EH (cell line): ENCODE measurements at places on chromosomes 5 and 9.

- DNase-seq: no peak
Measured at GRCh38 chr5:148640471-148640870, 13.9 kb downstream of the HTR4 start.

- no peak for DNase-seq
Measured at GRCh38 chr5:151509836-151510235, 62.4 kb downstream of the SLC36A1 start.

- DNase-seq: no peak
Measured at GRCh38 chr9:87301371-87301770, 196.3 kb upstream of the DAPK1 start.

- no peak for DNase-seq
Measured at GRCh38 chr5:158435161-158435616, 576.2 kb upstream of the CLINT1 start.

- DNase-seq: no peak
Measured at GRCh38 chr5:167779644-167780043, 511.8 kb upstream of the WWC1 start.

- DNase-seq: no peak
Measured at GRCh38 chr9:87836536-87836935, 46.1 kb upstream of the SPATA31E1 start.

DNA sequence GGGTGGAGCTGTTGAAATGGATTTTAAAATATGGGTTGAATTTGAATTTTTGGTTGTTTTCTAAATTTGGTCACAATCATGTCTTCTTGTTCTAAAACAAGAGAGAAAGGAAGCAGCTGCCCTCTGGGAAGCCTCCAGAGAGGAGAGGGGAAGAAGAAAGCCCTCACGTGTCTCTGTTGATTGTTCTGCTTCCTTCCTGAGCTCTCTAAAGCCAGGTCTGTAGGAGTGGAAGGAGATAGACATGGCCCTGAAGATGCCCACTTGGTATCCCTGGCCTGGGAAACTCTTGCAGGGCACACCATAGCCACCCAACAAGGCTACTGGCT is 59.6 kb downstream of the GALNT12 start:
- DNase-seq: no peak

DNA sequence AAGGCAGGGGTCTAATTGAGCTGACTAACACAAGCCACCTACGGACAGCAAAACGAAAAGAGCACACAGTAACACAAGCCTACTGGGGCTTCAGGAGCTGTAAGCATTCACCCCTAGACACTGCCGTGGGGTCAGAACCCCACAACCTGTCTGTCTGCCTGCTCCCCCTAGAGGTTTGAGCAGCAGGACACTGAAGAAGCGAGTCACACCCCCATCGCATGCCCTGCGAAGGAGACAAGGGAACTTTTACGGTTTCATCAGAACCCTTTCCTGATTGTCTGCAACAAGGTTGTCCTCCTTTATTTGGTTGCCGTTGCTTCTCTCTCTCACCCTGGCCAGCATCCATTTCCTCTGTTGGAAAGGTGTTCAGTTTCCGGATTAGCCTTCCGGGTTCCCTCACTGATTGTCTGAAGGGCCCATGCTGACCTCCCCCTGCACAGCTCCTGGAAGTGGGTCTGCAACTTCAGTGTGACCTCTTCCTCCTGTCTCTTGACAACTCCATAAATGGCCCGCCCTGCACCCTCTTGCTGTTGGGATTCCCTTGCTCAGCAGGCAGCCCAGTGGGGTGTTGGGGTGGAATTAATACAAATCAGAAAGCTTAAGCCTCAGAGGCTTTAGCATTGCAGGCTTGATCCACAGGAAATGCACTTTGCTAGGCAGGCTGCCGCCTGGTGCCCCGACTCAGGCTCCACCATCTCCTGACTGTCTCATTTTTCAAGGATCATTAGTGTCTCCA is 258.9 kb upstream of the TLE4 start:
- DNase-seq: no peak

GRCh38 chr5:77031891-77032290 is 1.7 kb downstream of the AGGF1 start:
- no peak for DNase-seq

GRCh38 chr5:33275921-33276627 is 164.7 kb upstream of the TARS1 start:
- peak; percentile 98 for DNase-seq

- no peak for DNase-seq
Measured at GRCh38 chr9:136653323-136654079, 9.2 kb upstream of the EGFL7 start.

DNA sequence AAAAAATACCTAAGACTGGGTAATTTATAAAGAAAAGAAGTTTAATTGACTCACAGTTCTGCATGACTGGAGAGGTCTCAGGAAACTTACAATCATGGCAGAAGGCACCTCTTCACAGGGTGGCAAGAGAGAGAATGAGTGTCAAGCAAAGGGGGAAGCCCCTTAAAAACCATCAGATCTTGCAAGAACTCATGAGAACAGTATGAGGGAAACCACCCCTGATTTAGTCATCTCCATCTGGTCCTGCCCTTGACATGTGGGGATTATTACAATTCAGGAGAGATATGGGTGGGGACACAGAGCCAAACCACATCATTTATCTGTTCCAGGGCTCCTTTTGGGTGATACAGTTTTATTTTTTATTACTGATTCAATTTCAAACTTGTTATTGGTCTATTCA is 23.2 kb upstream of the ADAMTS16 start:
- DNase-seq: no peak

DNA sequence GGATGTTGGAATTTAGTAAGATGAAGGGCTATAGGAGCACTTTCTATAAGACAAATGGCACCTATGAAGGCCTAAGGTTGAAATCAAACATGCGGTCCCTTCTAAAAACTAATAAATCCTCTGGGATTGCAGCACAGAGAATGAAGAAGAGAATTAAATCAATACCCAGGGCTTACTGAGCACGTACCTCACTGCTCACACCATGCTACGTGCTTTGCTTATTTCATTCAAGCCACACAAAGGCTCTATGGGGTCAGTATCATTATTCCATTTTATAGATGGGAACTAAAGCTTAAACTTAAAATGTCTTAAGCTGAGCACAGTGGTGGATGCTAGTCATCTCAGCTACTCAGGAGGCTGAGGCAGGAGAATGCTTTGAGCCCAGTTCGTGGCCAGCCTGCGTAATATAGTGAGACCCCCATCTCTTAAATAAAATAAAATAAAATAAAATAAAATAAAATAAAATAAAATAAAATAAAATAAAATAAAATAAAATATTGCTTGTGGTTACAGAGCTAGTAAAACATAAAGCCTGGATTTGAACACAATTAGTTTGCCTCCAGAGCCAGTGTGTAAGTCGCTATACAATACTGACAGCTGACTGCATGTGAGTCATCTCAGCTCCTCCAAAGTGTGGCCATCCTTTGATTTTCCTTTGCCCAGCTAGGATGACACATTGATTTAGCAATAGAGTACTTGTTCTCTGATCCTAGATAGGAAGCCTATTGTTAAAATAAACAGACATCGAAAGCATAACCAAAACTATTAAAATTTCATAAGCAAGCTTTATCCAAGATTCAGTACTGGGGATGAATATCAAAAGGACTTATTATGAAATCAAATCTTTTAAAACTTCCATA is 20.9 kb upstream of the DPYSL3 start:
- DNase-seq: peak; percentile 88

DNA sequence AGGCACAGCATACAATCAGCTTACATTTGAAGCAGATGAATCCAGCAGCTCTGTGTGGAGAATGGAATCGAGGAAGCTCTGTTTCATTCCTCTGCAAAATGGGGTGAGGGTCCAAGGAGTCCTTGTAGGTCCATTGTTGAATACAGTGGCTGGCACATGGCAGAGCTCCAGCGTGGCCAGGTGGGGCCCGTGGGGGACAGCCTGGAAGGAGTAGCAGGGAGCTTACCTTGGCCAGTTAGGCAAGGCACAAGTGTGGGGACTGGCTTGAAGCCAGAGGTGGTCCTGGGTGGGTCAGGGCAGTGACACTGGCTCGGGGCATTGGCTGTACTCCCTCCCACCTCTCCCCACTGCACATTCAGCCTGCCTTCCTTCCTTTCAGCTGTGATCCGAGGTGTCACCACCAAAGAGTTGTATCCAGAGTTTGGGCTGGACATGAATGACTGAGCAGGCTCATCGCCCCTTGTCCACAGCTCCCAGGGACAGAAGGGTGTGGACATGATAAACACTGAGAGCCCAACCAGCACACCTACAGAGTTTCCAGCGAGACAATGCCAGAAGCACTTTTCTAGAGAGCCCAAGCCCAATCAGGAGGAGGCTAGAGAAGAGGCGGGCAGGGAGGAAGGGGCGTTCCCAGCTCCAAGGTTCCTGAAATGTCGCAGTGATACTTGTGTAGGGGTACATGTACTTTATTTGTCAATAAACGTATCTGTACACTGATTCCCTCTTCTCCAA is 12.4 kb downstream of the SWI5 start:
- DNase-seq: no peak
